AG09319 (cell line): ENCODE measurements at places on chromosomes 1 and 21.

DNA sequence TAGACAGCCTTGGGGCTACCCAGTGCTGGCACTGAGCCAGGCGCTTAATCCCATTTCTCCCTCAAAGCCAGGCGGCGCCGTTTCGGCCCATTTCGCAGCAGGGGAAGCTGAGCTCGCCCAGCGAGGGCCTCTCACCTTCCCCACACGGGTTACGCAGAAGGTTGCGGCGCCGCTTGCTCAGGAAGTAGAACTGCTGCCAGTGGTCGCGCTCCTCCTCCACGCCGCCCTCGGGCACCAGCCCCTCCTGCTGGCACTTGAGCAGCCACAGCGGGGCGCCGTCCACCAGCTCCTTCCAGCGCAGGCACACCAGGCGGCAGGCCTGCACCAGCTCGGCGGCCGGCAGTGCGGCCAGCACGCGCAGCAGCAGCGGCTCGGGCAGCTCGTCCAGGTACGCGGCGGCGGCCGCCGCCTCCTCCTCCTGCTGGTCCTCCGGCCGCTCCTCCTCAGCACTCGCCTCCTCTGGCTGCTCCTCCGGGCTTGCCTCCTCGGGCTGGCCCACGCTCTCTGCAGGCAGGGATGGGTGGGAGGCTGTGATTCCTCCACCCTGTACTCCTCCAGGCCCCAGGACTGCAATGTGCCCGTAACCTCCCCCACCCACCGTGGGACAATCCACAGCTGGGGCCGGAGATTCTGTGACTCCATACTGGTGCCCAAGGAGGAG is 3.8 kb downstream of the FBXO2 start:
- peak; percentile 15 for DNase-seq

GRCh38 chr1:78275906-78276685 is 214.7 kb upstream of the PTGFR start:
- DNase-seq: no peak

DNA sequence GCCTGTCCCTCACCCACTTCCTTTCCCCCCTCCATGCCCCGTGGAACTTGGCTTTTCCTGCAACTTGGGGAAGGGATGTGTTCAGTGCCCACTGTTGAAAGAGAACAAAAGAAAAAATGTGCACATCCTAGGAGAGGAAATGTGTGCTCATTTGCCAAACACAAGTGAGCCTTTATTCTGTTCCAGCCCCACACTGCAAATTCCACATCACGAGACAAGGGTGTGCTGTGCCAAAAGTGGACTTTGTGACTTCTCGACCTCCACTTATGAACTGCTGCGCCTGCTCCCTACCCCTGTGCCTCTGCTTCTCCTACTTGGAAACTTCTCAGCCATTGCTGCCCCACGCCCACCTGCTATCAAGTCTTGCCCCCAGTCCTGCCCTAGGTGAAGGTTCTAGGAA is 97.0 kb upstream of the GRIK3 start:
- no peak for DNase-seq

GRCh38 chr1:196442366-196442765 is 165.9 kb downstream of the KCNT2 start:
- no peak for DNase-seq

- DNase-seq: no peak
Observed at GRCh38 chr1:114208714-114209113, 55.0 kb upstream of the SYT6 start.

GRCh38 chr1:67801903-67802302 is 31.4 kb downstream of the GNG12 start:
- DNase-seq: no peak

- no peak for DNase-seq
Observed at GRCh38 chr21:16013570-16013969, 283.8 kb downstream of the USP25 start.

GRCh38 chr21:45555557-45556301 is 13.5 kb upstream of the SLC19A1 start:
- DNase-seq: peak; percentile 49

- DNase-seq: no peak
Observed at GRCh38 chr21:34794686-34795085, 125.9 kb downstream of the CLIC6 start.

DNA sequence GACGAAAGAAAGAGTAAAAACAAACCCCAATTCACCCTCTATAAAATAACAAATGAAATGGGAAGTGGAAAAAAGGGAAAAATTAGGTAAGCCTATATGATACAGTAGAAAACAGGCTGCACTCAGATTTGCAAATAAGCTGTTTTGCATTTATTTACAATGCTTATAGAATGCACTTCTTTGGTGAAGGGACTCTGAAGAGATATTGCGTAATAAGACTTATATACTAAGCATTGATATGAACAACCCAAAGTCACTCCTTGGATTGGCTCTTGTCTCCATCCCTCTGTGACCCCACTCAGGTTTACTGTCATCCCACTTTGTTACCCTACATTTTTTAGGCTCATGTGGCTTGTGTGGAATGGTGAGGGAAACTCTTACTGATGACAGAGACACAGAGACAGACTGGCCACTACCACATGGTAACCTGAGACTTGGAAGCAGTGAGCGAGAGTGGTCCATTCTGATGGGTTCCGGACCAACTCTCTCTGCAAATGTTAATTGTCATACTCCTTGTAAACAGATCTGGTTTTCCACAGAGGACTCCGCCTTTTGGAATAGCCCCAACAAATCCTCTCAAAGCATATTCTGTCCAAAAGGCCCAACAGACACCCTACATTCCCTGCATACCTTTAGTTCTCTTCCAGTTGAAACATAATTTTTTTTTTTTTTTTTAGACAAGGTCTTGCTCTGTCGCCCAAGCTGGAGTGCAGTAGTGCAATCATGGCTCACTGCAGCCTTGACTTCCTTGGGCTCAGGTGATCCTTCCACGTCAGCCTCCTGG is 11.0 kb downstream of the GSTM5 start:
- DNase-seq: no peak

GRCh38 chr1:222769181-222769580 is 32.2 kb downstream of the FAM177B start:
- no peak for DNase-seq

DNA sequence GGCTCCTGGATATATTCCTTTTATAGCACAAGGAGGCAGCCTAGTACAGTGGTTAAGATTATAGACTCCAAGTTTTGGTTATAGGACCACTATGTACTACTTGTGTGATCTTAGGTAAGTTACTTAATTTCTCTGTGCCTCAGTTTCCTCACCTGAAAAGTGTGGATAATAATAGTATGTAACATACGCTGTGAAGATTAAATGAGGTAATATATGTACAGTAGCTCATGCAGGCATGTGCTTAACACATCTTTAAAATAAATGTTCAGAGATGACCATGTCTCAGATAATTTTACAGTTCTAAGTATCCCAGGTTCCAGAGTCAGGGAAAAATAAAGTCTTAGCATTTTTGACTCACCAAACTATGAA is 55.7 kb upstream of the TRABD2B start:
- no peak for DNase-seq

DNA sequence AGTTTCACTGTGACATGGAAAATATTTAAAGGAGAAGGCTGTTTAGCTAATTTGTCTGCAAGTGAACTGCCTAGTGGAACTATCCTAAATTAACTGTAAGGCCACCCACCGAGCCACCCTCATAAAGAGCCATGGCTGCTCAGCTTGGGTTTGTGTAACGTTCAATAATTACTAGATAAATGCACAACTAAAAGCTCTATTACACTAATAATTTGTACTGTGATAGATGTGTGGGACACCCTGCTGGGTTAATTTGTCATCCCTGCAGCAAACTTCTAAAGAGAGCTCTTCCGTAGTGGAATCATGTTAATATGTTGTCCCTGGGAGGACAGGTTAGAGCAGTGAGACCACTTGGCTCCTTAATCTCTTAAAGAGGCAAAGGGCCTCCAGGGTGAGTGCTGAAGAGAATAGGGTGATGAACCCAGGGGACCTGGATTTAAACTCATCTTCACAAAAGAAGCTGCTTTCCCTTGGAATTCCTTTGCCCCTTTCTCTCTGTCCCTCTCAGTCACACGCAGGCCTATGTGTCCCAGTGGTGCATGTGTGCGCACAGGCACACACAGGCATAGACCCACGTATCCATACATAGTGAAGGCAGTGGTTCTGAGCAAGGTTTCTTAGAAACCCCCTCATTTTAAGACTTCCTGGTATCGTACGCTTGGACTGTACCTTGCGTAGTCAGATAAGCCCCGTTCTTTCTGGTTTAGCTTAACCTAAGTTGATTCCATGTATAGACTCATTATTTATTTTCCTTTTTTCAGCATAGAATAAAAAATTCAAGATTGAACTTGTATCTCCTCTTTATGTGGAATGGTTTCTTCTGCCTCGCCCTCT is 310.3 kb downstream of the NFIA start:
- DNase-seq: no peak

DNA sequence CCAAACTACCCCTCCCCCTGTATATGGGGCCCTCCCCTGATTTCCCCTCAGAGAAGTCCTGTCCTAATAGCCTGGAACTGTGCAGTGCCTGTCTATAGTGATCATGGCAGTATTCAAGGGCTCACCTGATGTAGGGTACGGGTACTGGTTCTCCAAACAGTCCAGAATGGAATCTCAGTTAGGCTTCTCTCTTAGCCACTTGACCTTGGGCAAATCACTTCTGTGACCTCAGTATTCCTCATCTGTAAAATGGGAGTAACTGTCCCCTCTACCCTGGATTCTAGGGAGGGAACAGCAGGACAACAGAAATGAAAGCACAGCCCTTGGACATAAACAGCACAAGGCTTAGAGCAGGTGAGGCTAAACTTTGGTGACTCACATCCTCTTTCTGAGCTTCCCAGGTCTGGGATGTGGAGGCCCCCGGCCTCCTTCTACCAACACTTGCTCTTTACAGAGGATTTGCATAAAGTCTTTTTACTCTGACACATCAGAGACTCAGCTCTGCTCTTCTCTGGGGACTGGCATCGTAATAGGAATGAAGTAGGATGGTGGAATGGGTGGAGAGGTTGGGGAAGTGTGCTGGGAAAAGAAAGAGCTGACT is 20.0 kb upstream of the PDZK1IP1 start:
- DNase-seq: no peak
